Inflammatory macrophage treated with lipopolysaccharide for 1 hour (primary cell): ENCODE measurements at places on chromosomes 2 and 18.

GRCh38 chr2:65199891-65200290 lies 27.7 kb upstream of the ACTR2 start:
- no peak for DNase-seq

DNA sequence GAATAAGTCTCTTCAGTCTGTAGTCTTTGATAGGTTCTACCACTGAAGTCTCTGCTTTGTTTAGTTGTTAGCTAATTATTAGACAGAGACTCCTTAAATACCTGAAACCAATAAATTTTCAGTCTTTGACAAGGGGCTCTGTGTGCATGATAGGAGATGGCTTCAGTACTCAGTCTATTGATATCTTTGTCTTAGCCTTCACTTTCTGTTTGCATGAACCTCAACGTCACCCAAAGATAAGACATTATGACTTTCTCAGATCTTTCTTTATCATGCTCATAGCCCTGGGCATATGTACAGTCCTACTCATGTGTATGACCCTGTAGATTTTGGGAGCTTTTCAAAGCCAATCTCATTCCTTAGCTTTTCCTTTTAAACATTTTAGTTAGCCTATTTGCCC lies 183.5 kb upstream of the GCFC2 start:
- no peak for DNase-seq

DNA sequence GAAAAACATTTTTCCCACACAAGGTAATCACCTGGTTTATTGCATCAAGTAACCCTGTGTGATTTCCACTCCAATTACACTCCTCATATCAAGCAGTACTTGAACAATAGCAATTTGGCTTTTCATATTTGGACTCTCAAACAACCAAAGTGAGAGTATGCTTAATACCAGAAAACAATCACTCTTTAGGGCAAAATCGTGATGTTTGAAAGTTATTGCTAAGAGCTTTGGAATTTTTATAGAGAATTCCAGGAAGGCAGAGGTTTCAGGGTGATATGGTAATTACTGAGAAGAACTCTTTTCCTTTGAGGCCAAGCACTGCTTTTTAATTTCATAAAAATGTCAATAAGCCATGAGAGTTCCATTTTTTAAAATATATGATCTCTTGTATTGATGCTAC lies 779.5 kb upstream of the LRRTM1 start:
- DNase-seq: no peak

DNA sequence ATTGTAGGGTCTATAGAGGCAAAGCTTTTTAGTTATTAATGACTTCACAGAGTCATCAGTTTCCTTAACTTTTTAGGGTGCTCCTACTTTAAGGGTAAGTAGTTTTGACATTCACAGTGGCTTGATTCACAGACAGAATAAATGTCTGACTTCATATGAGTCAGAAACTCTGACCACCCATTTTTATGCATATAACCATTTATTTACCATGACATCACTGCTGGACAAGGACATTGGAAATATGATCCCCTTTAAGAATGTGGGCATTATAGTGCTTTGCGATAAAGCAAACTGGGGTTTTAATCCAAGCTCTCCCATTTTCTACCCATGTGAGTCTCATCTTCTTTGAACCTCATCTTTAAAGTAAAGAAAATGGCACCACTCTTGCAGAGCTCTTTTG lies 162.0 kb upstream of the MC4R start:
- DNase-seq: no peak

DNA sequence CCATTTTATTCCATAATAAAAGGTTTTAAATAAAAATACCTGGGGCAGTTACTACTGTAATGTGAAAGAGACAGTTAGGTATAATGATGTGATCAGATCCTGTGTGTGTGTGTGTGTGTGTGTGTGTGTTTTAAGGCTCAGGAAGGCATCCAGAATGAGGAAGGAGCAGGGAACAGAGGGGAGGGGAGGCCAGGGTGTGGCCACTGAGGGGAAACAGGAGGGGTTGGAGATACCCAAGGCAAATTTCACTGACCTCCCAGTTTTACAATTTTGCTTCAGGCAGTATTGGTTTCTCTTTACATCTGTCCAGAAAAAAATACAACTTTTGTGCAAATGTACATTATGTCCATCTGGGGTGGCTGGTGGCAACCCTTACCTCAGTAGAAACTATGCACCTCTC lies 163.5 kb upstream of the FBXO11 start:
- DNase-seq: peak; percentile 2

GRCh38 chr2:26533661-26534060 lies 55.7 kb upstream of the OTOF start:
- no peak for DNase-seq

- no peak for DNase-seq
Observed at GRCh38 chr2:113225263-113226259, 51.8 kb downstream of the PSD4 start.
